Myocyte (in vitro differentiated cells): ENCODE measurements at places on chromosomes 6 and 20. TPM values are rescaled to one million over a fixed set of nuclear protein-coding genes. Genes with fewer than 3 reads are reported as not detected.

Gene DPPA5
- not detected in 2 replicates for total RNA-seq

DNA sequence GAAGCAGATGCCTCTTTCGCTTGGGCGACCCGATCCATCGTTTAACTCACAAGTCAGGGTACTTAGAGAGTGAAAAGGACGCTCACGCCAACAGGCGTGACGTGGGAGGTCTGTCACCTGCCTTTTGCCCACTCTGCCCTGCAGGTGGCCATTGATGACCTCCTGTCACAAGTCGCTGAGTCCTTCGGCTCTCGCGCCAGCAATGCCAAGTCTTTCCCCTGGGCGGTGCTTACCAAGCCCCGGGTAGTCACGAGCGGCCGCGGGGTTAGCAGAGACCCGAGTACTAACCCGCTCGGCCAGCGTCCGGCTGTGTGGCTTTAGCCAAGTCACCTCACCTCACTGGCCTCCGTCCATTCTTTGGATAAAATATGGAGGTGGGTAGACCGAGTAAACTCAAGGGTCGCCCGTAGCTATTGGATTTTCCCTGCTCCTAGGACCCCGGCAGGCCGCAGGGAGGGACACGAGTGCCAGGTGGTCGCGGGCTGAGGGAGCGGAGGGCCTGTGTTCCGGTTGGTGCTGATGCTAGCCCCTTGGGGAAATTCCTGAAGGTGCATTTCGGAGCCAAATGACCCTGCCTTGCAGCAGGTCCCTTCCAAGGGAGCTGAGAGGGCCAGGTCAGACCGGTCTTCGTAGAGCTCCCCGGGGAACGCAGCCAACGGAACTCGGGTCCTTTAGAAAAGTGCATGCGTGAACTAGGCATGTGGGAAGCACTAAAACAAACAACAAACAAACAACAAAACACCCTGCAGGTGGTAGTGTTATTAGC is 668 bp downstream of the PKIB start:
- DNase-seq: peak; percentile 31

GRCh38 chr6:122799916-122800686 is 11.0 kb downstream of the SMPDL3A start:
- DNase-seq: peak; percentile 34

Gene PTK6
- 2.1 and 5.2 TPM in 2 replicates for total RNA-seq

GRCh38 chr6:38762848-38763247 is 47.7 kb downstream of the DNAH8 start:
- no peak for DNase-seq

GRCh38 chr6:14051355-14051754 is 66.2 kb upstream of the CD83 start:
- no peak for DNase-seq

DNA sequence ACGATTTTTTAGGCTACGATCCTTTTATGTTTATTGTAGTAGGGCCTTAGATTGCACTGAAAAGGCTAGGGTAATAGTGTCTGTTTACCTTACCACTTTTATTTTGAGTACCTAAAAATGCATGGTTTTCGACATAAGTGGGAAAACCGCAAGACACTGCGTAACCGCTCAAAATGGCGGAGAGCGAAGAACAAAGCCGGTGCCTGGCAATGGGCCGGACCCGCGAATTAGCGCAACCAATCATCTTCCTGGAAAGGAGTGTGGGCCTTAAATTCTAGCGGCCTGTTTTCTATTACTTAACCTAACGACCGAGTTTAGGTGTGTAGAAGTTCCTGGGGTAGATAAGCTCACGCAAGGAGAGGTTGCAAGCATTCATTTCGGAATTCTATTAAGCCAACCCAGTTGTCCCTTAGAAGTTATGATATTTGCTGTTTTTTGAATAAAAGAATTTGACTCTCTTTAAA is 118.0 kb downstream of the HFE start:
- DNase-seq: peak; percentile 89

Gene RPP21
- total RNA-seq: 11.2 and 24.6 TPM in 2 replicates

GRCh38 chr6:75551367-75551952 is 50.2 kb upstream of the SENP6 start:
- DNase-seq: no peak

DNA sequence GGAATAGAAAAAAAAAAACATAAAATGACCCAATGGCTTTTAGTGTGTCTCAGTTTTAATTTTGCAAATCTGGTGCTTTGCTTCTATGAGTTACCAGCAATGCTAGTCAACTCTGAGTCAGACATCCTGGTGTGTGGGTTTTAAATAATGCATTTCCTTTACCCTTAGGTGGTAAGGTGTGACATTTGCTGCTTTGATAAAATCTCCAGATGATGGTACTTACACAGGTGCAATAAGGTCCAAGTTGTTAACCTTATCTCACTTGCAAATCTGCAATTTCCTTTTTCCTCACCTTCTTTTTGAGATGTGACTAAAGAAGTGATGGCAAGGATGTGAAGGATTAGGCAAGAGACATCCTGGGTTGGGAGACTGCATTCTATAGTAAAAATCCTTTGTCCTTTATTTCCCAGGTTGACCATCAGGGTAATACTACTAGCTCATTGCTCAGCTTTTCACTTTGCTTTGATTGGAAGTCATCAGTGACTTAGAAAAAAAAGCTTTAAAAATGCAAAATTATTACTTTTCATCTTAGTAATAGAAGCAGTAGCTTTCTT is 818.5 kb upstream of the FLRT3 start:
- no peak for DNase-seq

Gene SAMD10
- 1.1 and 9.2 TPM in 2 replicates for total RNA-seq

- no peak for DNase-seq
Measured at GRCh38 chr20:22583773-22584521, 425 bp downstream of the FOXA2 start.

DNA sequence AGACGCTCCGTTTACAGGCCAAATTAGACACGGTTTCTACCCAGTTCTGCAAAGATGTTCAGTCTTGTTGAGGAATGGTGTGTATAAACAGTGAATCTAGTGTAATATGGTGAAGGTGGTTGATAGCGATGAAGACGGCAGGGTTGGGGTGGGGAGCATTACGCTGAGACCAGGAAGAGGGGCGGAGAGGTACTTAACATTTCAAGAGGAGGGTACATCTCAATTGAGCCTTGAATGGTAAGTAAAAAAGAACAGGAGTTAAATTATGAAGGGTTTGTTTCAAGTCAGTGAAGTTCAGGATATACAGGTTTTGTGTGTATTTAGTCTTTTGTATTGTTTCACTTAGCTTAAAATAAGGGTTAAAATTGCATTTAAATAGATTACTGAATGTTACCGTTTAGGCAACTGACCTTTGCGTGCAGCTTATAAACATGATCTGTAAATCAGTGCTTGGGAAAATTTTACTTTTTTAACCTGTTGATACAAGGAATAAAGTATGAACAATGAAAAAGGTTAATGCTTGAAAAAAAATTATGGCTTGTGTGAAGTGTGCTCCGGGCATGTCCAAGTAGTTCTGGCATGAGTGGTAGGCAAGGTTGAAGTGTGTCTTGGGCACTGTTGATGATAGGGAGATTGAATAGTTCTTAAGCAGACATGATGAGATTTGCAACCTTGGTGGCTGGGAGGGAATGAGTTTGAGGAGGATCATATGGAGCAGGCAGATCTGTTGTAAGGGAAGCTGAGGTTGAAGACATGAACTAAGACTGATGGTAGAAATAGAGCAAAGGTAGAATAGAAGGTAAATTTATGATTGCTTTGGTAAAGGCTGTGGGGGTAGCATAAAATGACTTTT is 842 bp downstream of the POLR1C start:
- no peak for DNase-seq

DNA sequence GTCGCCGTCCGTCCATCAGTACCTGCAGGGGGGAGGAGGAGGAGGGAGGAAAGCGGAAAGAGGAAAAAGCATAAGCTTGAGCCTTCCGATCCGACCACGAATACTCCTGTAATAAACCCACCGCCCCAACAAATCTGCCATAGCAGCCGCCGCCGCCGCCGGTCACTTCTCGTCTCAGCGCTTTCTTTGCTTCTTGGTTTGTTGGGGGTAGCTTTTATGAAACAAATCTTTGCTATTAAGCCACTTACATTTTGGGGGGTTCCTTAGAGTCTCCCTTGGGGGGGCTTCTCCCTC is 277 bp downstream of the ADGRB3 start:
- DNase-seq: no peak

- DNase-seq: no peak
Measured at GRCh38 chr6:75546381-75546780, 52.8 kb upstream of the FILIP1 start.

Gene LCA5
- total RNA-seq: 7.4 and 9.0 TPM in 2 replicates

- DNase-seq: peak; percentile 24
Measured at GRCh38 chr20:49656304-49656703, 57.4 kb downstream of the B4GALT5 start.

- no peak for DNase-seq
Measured at GRCh38 chr6:43207286-43207685, 22.0 kb downstream of the DNPH1 start.

GRCh38 chr6:110687326-110687725 is 127.9 kb downstream of the CDK19 start:
- DNase-seq: no peak

DNA sequence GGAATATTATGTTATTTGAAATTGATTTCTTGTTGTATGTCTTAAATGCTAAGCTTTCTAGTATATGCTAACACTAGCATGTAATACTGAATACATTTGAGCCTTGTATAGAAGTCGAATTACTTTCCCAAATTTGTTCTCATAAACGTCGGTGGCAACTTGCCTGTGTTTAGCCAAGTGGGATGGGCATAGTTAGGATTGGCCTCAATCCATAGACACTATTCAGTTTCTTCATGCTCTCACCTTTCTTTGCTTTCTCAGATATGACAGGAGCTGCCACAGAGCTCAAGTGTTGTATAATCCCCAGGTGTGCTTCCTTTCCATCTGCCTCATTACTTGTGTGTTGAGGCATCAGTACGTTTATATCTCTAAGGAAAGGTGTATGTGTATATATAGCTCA is 19.3 kb downstream of the ZNF334 start:
- no peak for DNase-seq

Gene ADTRP
- 0.26 and 1.2 TPM in 2 replicates for total RNA-seq

Gene PNPLA1
- total RNA-seq: not detected in 2 replicates

DNA sequence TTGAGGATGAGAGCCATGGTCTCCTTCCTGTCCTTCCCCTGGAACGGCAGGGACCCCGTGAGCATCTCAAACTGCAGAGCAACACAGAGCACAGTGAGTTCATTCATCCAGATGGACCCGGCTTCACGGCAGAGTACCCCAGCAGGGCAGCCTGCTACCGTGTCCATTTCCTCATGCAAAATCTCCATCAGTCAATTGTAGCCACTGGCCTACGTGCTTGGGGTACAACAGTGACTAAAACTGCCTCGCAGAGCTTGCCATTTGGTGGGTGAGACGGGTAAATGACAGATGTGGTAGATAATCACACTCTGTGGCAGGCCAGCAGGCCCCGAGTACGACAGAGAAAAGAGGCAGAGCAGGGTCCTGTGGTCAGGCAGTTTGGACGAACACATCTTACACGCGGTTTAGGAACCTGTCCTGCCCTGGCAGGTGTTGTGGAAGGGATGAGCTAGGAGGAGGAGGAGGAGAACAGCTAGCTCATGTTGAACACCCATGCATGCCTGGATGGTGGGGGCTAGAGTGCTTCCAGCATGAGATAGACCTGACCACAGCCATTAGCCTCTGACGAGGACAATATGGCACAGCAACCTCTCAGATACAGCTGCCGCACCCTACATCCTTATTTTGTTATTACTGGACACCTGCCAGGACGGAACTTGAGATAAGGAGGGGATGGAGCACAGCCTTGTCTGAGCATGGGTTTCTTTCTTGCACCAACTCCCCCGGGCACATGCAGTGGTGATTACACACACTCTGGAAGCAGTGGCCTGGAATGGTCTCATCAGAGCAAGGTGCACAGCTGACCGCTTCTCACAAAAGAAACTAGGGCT is 95.6 kb downstream of the RAMACL start:
- DNase-seq: peak; percentile 70

Gene C6orf132
- total RNA-seq: 0.16 TPM in 2 replicates

GRCh38 chr6:115728171-115728570 is 332.5 kb downstream of the FRK start:
- DNase-seq: no peak

Gene RIPPLY2
- total RNA-seq: not detected in 2 replicates

DNA sequence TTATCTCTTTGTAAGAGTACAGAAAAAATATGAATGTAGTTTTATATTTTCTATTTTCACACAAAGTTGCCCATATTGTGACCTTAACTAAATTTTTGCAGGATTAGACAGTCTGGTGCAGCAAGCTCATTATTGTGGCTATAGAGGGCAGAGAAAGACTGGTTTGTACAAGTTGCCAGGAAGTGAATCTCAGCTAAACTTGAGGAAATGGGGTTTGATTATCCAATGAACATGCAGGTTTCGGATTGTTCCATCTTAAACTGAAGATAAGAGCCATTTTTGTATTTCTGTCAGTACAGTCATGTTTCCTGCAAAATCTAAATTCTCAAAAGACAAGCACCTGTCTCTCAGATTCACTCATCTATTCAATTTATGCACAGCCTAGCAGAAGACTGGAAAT is 390.9 kb downstream of the MMUT start:
- no peak for DNase-seq

DNA sequence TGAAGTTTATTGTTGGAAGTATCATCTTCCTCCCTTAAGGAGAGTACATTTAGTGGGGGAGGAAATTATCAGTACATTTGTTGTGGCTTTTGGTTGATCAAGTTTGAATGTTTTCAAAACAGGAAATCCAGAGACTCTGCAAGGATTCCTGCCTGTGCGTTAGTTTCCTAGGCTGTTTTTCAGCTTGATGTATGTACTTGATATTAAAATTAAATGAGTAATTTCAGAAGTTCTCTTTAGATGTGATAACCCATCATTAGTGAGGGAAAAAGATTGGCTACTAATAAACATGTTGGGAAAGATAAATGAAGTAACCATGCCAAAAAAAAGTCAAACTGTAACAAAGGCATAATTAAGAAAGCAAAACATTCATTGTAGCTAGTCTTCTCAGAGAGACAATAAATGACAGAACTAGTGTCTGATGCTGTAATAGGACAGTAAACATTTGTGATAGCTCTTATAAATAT is 88.0 kb upstream of the TULP1 start:
- DNase-seq: no peak

Gene DEFB123
- total RNA-seq: not detected in 2 replicates
